ENCODE measurements at places on chromosomes 6 and 20.

DNA sequence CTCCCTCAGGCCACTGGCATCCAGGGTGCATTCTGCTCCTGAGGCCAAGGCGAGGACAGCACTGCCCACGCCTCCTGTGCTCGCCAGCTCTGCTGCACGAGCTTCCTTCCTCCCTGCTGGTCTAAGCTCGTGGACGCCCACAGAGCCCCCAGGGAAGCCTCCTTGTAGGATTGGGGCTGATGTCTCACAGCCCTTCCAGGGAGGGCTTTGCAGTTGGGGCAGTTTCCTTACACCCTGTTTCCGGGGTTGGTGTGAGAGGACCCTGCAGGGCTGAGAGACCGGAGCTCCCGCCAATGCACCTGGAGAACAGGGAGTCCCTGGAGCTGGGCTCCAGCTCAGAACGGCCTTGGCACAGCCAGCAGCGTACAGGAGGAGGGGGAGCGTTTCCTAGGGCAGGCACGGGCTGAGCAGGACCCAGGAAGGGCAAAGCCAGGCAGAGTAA, 172.4 kb upstream of the PDE10A start:
- DNase-seq, result no peak

GRCh38 chr6:92682516-92683398, 736.6 kb downstream of the EPHA7 start:
- no peak for DNase-seq

- DNase-seq, result no peak
These were observed 77.2 kb downstream of the CD164 start for GRCh38 chr6:109305028-109305427.

DNA sequence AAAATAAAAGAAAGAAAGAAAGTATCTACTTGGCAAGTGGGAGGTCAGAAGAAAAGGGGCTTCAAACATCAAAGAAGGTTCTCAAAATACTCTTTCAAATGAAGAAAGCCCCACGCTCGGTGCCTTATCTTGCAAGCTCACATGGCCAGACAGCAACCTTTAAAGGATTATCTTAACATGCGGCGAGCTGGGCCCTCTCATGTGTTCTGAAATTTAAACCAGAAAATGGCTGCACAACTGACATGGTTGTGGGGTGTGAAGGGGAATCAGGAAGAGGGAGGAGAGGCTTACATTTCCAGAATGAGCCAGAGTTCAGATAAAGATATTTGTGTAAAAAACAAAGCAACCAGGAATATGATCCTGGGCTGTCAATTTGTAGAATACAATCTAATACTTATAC, 363.1 kb downstream of the PRKN start:
- no peak for DNase-seq

DNA sequence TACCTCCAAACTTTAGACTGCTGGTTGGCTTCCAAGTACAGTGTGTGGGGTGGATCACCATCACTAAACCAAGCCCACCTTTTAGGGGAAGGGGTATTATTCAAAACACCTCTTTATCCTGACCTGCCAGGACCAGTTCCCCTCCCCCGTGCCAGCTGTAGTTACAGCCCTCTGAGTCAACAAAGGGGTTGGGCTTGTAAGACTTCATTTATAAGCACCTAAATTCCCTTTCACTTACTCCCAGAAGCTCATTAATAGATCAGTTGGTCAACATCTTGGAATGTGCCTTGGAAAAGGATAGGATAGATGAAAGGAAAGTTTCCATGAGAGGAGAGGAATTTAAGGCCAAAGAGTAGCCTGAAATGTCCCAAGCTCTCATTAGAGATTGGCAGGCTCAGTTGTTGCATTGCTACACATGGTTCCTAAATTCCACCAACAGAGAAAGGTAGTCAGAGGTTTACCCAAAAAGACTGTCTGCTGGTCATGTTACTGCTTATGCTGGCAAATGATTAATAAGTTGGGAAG, 59.2 kb downstream of the TNFAIP3 start:
- DNase-seq, result no peak

DNA sequence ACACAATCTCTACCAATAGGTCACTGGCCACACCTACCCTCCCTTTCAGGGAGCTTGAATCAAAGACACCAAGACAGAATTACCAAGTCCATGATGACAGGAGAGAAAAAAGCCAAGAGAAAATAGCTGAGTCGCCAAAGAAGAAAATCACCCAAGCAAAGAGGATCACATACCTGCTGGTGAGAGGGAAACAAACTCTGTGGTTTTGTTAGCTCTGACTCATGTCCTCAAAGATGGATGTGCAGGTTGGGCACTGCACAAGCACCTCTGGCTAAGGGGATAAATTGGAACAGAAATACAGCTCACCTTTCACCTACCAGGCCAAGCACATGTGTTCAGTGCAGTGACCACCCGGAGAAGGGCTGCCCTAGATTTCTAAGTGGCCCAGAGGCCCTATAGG, 114.8 kb downstream of the TFAP2A start:
- DNase-seq, result no peak
